ENCODE measurements at places on chromosomes 11 and 22. TPM values are rescaled to one million over a fixed set of nuclear protein-coding genes. Genes with fewer than 3 reads are reported as not detected.

Gene LBHD1
- 1.4 TPM for total RNA-seq

Gene SHISA8
- not detected for total RNA-seq

Gene OMP
- total RNA-seq, result not detected

Gene OR2AT4
- total RNA-seq, result not detected

Gene TM7SF2
- total RNA-seq, result 5.7 TPM

Gene CNTN5
- not detected for total RNA-seq

Gene C11orf65
- 0.56 TPM for total RNA-seq

Gene POTEH
- not detected for total RNA-seq

Gene STX5
- total RNA-seq, result 48.6 TPM

Gene CREB3L1
- total RNA-seq, result 10.0 TPM

Gene KLHL35
- 1.4 TPM for total RNA-seq

Gene RIMBP3B
- 0.28 TPM for total RNA-seq

GRCh38 chr11:69487391-69487790 is 5.9 kb downstream of the LINC01488 start:
- no peak for DNase-seq
- peaks cover 3% of the 10 kb centered on the region for H3K27me3 ChIP-seq
- H3K36me3 ChIP-seq, result no peaks in the 10 kb centered on the region
- no peak overlapping the region for H3K27ac ChIP-seq

- no peaks in the 10 kb centered on the region for H3K27me3 ChIP-seq
- no peaks in the 10 kb centered on the region for H3K36me3 ChIP-seq
- H3K4me3 ChIP-seq, result peak overlapping the region; percentile 41
- H3K4me1 ChIP-seq, result peaks cover 27% of the 10 kb centered on the region
- peak; percentile 63 for DNase-seq
- peak overlapping the region; percentile 80 for H3K27ac ChIP-seq
Measured at GRCh38 chr11:46238078-46238966, 39.1 kb upstream of the CREB3L1 start.

DNA sequence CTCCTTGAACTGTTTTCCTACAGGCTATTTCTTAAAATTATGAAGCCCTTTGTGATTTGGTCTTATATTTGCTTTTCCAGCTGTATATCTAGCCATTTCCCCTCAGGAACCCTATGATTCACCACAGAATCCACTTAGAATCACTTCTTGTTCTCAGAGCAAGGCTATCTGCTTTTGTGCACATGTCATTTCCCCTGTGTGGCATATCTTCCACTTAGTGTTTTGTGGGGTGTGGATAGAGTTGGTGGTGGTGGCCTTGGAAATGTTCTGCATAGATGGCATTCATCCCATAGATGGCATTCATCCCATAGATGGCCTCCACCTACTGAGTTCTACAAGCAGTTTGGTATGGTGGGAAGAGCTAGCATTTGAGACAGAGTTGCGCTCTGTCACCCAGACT is 44.7 kb downstream of the SWAP70 start:
- peaks cover 3% of the 10 kb centered on the region for H3K4me1 ChIP-seq
- H3K27me3 ChIP-seq, result no peaks in the 10 kb centered on the region
- peak; percentile 35 for DNase-seq
- no peak overlapping the region for H3K27ac ChIP-seq

DNA sequence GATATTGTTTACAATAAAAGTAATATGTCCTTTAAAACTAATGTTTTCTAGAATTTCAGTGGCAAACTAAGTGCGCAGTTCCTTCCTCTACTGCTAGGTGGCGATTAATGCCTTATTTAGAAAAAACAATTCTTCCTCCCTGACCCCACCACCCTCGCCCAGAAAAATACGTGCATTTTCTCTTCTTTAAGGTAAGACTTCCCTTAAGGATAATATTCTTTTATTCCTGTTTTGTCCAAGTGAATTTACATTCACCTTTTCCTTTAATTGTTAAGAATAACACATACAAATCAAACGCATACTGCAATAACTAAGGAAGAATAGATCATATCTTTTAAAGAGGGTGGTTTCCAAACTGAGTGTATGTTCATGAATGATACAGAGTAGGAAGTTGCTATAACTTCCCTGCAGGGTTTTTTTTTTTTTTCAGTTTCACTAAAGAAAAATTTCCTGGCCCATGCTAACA is 17.0 kb upstream of the PSMA1 start:
- DNase-seq, result peak; percentile 15
- H3K27me3 ChIP-seq, result peaks cover 5% of the 10 kb centered on the region
- no peaks in the 10 kb centered on the region for H3K4me1 ChIP-seq
- H3K36me3 ChIP-seq, result no peaks in the 10 kb centered on the region
- no peak overlapping the region for H3K27ac ChIP-seq
- no peak overlapping the region for H3K4me3 ChIP-seq

GRCh38 chr11:63738720-63739360 is 29.7 kb downstream of the ZFTA start:
- H3K27ac ChIP-seq, result no peak overlapping the region
- H3K4me3 ChIP-seq, result no peak overlapping the region
- no peaks in the 10 kb centered on the region for H3K4me1 ChIP-seq

DNA sequence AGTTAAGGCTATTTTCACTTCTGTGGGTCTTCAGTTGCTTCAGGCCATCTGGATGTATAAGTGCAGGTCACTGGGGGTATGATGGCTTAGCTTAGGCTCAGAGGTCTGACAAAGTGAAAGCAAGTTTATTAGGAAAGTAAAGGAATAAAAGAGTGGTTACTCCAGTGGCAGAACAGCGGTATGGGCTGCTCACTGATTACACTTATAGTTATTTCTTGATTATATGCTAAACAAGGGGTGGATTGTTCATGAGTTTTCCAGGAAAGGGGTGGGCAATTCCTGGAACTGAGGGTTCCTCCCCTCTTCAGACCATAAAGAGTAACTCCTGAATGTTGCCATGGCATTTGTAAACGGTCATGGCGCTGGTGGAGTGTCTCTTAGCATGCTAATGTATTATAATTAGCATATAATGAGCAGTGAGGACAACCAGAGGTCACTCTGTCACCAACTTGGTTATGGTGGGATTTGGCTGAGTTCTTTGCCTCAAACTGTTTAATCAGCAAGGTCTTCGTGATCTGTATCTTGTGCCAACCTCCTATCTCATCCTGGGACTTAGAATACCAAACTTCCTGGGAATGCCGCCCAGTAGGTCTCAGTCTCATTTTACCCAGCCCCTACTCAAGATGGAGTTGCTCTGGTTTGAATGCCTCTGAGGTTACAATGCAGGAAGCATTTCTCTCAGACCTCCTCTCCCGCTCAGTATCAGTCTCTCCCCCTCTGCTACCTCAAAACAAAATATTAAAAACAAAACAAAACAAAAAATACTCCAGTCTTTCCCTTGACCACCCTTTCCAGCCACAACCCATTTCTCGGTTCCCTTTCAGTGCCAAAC is 106.6 kb upstream of the SLC22A12 start:
- H3K4me3 ChIP-seq, result no peak overlapping the region
- H3K36me3 ChIP-seq, result no peaks in the 10 kb centered on the region
- H3K27ac ChIP-seq, result no peak overlapping the region
- no peak for DNase-seq
- peaks cover 35% of the 10 kb centered on the region for H3K27me3 ChIP-seq
- no peaks in the 10 kb centered on the region for H3K4me1 ChIP-seq

DNA sequence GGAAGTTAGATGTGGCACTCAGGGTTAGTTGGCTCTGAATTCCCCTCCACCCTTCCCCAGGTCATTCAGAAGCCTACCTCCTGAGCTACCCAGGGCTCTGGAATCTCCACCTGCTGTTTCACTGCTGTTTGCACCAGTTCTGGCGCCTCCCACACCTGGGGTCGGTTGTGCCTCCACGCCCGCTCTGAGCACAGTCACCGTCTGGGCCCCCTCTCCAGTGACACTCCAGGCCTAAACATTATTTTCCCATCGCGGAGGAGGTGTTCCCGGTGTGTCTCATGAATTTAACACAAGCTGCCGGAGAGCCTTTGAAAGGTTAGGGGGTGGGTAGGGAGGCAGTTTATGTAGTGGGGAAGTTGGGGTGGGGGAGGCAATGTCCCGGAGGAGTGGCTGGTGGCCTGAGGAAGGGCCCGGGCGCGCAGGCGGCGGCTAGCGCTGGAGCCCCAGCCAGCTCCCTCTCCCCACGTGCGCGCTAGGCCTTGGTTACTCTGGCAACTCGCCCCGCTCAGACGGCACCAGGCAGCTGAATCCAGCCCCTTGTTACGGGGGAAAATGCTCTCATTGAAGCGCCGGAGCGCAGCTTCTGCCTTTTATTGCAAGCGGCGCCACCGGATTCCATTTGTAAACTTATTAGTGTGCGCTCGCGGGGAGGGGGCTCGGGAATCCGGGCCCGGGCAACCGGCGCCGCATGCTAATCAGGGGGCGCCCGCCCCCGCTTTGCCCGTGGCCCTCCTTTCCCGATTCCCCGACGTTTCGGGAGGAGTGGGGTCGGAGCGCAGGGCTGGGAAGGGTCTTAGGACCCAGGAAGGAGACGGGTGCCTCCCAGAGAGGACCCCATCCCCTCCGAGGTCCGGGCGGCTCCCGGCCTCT is 52.4 kb downstream of the GRIK4 start:
- no peak for DNase-seq
- H3K4me1 ChIP-seq, result peaks cover 6% of the 10 kb centered on the region
- no peak overlapping the region for H3K27ac ChIP-seq
- H3K36me3 ChIP-seq, result no peaks in the 10 kb centered on the region
- no peak overlapping the region for H3K4me3 ChIP-seq
- H3K27me3 ChIP-seq, result peaks cover 4% of the 10 kb centered on the region

- DNase-seq, result no peak
- H3K4me1 ChIP-seq, result no peaks in the 10 kb centered on the region
- no peak overlapping the region for H3K4me3 ChIP-seq
- peaks cover 43% of the 10 kb centered on the region for H3K27me3 ChIP-seq
- no peak overlapping the region for H3K27ac ChIP-seq
Measured at GRCh38 chr11:2289859-2290258, 11.9 kb downstream of the C11orf21 start.

- DNase-seq, result no peak
- H3K27ac ChIP-seq, result no peak overlapping the region
- peaks cover 2% of the 10 kb centered on the region for H3K27me3 ChIP-seq
- no peak overlapping the region for H3K4me3 ChIP-seq
- no peaks in the 10 kb centered on the region for H3K4me1 ChIP-seq
Measured at GRCh38 chr11:132771746-132772145, 760.6 kb downstream of the OPCML start.

GRCh38 chr11:128105950-128106349 is 481.4 kb downstream of the ETS1 start:
- DNase-seq, result no peak
- H3K4me1 ChIP-seq, result no peaks in the 10 kb centered on the region
- H3K27ac ChIP-seq, result no peak overlapping the region
- no peak overlapping the region for H3K4me3 ChIP-seq
- peaks cover 9% of the 10 kb centered on the region for H3K27me3 ChIP-seq
- H3K36me3 ChIP-seq, result no peaks in the 10 kb centered on the region

- H3K27me3 ChIP-seq, result no peaks in the 10 kb centered on the region
- no peaks in the 10 kb centered on the region for H3K36me3 ChIP-seq
- no peaks in the 10 kb centered on the region for H3K4me1 ChIP-seq
- no peak overlapping the region for H3K27ac ChIP-seq
- no peak overlapping the region for H3K4me3 ChIP-seq
Measured at GRCh38 chr11:95269036-95269819, 38.2 kb upstream of the SESN3 start.

DNA sequence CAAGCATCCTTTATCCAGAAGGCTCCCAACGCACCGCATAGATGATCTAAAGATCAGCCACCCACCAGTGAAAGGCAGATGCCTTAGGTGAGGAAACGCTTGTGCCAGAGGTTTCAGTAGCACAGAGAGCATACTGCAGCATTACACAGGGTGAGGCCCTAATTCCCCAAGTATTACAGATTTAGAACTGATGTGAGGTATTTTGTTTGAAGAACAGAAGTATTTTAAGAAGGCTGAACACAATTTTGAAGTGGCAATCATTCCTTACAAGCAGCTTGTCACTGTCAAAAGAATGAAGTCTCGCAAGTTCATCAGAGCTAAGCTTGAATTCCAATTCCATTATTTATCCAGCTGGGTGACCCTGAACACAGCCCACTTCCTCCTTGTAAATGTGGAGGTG is 70.0 kb upstream of the FAT3 start:
- no peaks in the 10 kb centered on the region for H3K27me3 ChIP-seq
- no peaks in the 10 kb centered on the region for H3K4me1 ChIP-seq
- H3K36me3 ChIP-seq, result no peaks in the 10 kb centered on the region
- no peak for DNase-seq

GRCh38 chr11:2860636-2861035 is 24.9 kb downstream of the CDKN1C start:
- no peak overlapping the region for H3K27ac ChIP-seq
- no peaks in the 10 kb centered on the region for H3K36me3 ChIP-seq
- H3K4me3 ChIP-seq, result no peak overlapping the region
- peaks cover 70% of the 10 kb centered on the region for H3K27me3 ChIP-seq

GRCh38 chr22:38745676-38746460 is 9.9 kb downstream of the SUN2 start:
- no peak overlapping the region for H3K4me3 ChIP-seq
- H3K36me3 ChIP-seq, result peaks cover 66% of the 10 kb centered on the region
- H3K27ac ChIP-seq, result no peak overlapping the region
- no peaks in the 10 kb centered on the region for H3K27me3 ChIP-seq

DNA sequence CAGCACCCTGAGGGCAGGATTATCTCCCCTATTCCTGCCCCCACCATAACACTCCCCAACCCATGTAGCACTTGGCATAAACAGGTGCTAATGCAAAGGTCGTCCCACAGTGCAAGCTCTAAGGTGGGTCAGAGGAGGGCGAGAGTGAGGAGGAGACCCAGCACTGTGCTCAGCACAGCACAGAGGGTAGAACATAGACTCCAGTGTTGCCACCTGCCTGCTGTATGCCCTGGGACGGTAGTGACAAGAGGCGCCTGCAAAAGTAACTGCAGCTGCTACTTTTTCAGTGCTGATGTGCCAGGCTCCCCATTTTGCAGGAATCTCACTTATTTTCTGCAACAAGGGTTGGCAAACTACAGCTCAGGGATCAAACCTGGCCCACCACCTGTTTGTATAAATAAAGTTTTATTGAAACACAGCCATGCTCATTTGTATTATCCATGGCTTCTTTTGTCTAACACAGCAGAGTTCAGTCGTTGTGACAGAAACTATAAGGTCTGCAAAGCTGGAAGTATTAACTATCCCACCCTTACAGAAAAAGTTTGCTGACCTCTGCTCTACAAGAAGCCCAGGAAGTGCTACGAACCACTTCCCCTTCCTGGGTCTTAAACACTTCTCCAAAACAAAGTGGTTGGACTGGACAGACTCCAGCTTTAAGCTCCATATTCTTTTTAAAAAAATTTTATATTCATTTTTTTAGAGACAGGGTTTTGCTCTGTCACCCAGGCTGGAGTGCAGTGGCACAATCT is 16.9 kb upstream of the CDC42BPG start:
- H3K4me3 ChIP-seq, result no peak overlapping the region
- no peaks in the 10 kb centered on the region for H3K27me3 ChIP-seq
- peaks cover 36% of the 10 kb centered on the region for H3K4me1 ChIP-seq
- no peak for DNase-seq

Data from IMR-90 (cell line).